ENCODE measurements at places on chromosomes 1 and 21.

DNA sequence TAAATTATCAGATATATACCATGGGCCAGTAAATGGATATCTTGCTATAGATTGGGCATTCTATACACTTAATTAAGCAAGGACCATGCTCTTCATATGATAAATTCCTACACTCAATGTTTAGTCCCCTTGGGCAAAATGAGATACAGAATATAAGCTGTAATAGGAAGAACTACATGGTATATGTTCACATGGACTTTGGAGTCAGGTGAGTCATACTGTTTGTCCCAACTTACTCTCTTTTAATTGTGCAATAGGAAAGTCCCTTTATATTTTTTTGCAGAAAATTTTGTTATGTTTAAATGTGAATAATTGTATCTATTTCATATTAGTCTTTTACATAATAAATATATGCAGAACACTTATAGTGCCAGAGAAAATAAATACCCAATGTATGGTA lies 820.2 kb upstream of the ADAMTS5 start:
- DNase-seq = no peak

DNA sequence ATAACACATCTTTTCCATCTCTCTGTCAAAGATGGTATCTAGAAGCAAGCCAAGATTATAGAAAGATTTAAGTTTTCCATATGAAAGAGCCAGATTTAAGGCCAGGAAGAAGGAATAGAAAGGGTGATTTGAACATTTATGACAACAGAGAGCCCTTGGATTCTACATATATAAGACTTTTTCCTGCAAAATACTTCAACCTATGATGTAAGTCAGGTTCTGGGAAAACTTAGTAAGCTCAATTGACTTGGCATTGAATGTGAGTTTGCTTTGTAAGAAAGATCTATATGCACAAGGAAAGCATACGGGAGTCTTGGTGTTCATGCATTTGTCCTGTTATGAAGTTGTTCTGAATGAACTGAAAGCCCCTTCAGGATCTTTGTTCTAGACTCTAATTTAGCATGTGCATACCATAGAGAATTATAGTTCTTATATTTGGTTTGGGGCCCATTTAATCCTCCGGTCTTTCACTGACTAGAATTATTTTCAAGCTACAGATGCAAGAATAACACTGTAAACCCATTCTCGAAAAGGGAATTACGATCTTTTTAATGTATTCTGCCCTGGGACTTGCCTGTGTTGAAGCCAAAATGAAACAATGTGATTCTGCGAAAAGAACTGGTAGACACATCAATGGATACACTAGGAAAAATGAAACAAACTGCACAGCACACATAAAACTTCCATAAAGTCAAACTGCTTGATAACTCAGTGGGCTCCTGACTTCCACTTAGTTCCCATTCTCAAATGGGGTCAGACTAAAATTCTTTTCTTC lies 152.8 kb downstream of the DISP1 start:
- DNase-seq = no peak

- DNase-seq = no peak
Measured at GRCh38 chr1:188169971-188170370, 1341.2 kb downstream of the PLA2G4A start.

DNA sequence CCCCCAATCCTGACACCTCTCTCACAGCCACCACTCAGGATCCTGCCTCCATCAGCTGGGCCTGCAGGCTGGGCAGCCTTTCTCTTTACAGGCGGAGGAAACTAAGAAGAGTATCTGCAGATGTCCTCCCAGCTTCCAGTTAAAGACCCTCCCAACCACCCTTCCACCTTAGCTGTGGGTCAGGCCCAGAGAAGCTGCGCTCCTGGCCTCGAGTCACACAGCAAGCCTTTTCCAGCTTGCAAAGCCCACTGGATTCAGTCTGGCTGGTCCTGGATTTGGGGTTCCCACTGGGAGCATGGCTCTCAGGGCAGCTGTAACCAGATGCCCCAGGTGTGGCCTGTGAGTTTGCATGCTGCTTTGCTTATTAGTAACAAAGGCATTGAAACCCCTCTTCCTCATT lies 19.9 kb downstream of the KCNQ4 start:
- DNase-seq = no peak

GRCh38 chr1:29958271-29958670 lies 721.9 kb downstream of the PTPRU start:
- no peak for DNase-seq

DNA sequence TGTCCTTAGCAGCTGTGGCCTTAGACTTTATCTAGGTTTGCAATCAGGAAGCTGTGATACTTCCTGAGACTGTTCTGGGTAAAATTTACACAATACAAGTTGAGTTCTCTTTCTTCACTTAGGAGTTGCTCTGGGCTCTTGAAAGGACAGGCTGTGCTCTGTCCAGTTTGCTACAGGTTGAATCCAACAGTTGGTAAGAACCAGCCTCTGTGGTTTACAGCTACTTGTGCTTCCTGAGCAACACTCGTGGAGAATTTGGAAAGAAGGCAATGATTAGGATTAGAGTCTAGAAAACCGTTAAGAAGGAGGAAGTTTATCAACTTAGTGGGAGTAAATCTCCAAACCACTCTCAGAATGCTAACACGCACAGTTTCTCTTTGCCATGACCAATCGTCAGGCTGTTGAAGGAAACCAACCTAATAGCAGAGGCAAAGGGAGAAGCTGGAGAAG lies 26.8 kb downstream of the GFI1 start:
- DNase-seq = no peak

DNA sequence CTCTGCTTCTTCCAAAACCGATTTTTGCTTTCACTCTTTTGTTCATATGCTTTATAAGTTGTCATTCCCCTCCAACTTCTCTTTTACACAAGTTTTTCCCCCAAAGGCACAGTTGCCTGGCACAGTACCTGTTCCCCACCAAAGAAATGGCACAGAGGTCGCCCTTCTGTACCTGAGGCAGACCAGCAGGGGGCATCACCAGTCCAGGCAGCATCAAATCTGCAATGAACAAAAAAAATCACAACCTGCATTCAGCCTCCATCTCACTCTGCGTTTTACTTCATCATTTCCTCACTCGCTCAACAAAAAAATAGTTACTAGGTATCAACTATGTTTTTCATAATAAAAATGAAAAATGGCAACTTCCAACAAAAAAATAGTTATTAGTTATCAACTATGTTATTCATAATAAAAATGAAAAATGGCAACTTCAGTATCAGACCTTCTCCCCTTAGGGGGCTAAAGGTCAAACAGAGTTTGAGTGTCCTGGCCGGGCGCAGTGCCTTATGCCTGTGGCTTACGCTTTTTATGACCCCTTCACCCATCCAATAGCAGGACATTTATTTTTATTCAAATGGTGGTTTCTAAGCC lies 4.1 kb downstream of the EIF2D start:
- DNase-seq = peak; percentile 33

- no peak for DNase-seq
Measured at GRCh38 chr1:56468518-56468917, 110.8 kb downstream of the PLPP3 start.

GRCh38 chr1:235018161-235018560 lies 110.5 kb downstream of the TOMM20 start:
- DNase-seq = no peak

- no peak for DNase-seq
Measured at GRCh38 chr1:20735581-20736111, 3.1 kb upstream of the SH2D5 start.

GRCh38 chr21:42674351-42674940 lies 21.0 kb downstream of the PDE9A start:
- DNase-seq = no peak

GRCh38 chr1:153936011-153936802 lies 10.3 kb downstream of the DENND4B start:
- no peak for DNase-seq

DNA sequence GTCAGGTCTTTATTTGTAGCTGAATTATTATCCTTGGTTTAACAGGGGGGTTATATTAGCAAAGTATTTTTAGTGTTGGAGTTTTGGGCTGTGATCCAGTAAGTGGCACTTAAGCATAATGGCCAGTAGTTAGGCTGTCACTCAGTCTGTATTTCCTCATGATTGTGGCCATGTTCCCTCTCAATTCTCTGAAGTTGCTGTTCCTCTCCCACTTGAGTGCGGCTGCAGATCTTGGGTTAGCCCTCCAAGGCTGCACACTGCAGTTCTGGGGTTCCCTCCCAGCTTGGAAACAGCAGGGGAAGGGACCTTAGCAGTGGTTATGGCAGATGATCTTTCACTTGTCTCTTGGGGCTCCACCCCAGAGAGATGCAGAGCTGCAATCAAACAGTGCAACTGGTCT lies 23.2 kb upstream of the DENND1B start:
- DNase-seq = no peak

DNA sequence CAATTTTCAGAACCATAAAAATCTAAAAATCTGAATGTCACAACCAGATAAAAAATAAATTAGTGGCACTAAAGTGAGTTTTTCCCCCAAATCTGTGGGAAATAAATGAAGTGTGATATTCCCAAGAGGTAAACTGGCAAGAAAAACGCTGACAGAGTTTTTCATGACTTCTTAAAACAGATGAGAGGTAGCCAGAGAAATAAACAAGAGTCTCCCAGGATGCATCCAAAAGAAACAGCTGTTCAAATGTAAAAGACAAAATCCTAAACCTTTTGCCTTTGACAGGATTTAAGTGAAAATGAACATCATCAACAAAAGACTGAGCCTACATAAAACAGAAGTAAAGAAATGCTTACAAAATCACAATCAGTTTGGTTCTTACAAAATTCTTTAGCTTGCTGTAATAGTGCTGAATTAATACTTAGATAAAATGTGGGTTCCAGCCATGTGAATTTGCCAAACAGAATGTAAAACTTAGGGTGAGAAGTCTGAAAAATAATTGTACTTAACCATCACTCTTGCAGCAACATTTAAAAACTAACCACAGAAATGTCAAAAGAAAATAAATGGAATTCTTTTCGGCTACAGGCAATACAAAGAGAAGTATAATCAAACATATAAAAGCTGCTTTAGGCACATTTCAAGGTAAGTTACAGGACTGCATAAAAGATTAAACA lies 133.6 kb downstream of the EIF4G3 start:
- DNase-seq = no peak

DNA sequence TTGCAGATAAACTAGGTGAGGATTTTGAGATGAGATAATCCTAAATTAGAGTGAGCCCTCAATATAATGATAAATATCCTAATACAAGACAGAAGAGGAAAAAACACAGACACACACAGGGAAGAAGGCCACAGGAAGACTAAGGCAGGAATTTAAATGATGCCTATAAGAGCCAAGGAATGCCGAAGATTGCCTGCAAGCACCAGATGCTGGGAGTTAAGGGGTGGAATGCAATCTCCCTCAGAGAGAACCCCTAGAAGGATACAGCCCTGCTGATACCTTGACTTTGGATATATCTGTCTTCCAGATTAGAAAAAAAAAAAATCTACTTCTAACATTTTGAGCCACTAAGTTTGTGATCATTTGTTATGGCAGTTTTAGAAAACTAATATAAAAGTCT lies 299.7 kb upstream of the PRMT6 start:
- DNase-seq = no peak

GRCh38 chr1:35243691-35244090 lies 24.8 kb upstream of the ZMYM4 start:
- no peak for DNase-seq

DNA sequence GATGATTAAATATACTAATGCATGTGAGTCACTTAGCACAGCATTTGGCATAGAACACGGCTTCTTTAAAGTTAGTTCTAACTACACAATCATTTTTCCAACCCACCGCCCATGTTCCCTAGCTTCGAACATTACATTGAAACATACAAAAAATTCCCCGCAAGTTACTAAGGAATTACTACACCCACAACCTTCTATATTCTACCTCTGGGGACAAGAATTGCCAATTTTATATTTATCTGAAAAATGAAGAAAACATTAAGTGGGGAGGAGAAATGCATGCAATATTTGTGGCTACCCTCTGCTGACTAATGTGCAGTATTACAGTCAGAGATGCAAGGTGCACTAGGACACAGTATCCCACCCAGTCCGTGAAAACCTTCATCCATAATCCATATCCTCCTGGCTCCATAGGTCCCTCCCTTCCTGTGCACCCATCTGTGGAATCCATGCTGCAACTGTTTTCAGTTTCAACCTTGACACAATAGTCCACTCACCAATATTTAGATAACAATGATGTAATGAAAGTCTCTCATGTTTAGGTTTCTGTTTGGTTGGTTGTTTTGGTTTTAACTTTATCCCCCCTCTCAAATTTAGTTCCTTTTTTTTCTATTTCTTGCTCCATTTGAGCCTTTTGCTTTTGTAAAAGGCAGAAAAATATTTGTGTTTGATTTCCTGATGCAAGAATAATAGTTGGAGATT lies 31.6 kb downstream of the RGS5 start:
- no peak for DNase-seq

DNA sequence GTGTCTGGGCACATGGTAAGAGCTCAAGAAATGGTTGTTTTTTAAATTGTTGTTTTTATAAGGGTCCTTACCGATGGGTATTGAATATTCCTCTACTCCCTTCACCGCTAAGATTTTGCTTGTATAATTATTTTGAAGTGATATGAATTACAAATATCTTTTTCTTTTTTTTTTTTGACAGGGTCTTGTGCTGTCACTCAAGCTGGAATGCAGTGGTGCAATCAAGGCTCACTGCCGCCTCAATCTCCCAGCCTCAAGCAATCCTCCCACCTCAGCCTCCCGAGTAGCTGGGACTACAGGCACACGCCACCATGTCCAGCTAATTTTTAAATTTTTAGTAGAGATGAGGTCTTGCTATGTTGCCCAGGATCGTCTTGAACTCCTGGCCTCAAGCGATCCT lies 27.1 kb upstream of the RAB3GAP2 start:
- DNase-seq = no peak

DNA sequence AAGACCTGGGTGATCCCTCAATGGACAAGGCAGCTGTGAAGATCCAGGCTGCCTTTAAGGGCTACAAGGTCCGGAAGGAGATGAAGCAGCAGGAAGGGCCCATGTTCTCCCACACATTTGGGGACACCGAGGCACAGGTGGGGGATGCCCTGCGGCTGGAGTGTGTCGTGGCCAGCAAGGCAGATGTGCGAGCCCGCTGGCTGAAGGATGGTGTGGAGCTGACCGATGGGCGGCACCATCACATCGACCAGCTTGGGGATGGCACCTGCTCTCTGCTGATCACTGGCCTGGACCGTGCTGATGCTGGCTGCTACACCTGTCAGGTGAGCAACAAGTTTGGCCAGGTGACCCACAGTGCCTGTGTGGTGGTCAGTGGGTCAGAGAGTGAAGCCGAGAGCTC lies 85.2 kb downstream of the TRIM11 start:
- no peak for DNase-seq

DNA sequence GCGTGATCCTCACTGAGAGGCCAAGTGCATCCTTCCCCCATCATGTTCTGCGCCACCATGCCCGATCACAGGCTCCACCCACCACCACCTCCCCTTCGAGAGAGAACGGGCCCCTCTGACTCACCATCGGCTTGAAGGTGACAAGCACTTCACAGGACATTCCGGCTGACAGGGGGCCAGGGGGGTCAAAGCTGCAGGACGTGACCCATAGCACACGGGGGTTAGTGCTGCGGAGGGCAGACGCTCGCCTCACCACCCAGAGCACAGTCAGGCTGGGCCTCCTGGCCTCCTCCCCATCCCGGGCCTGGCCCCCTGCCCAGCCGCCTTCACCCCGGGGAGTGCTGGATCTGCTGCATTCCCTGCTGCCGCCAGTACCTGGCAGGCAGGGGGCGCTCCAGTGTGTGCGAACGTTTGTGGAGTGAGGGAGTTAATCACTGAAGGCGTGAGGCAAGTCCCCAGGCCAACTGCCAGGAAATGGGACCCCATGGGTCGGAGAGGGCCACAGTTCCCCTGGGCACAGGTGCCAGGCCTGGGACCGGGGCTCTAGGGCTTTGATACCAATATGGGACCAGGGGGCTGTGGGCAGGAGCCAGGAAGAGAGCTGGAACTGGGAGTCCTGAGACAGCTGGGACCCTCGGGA lies 40.9 kb upstream of the TMEM52 start:
- DNase-seq = peak; percentile 40
